ENCODE measurements at places on chromosomes 7 and 10.

DNA sequence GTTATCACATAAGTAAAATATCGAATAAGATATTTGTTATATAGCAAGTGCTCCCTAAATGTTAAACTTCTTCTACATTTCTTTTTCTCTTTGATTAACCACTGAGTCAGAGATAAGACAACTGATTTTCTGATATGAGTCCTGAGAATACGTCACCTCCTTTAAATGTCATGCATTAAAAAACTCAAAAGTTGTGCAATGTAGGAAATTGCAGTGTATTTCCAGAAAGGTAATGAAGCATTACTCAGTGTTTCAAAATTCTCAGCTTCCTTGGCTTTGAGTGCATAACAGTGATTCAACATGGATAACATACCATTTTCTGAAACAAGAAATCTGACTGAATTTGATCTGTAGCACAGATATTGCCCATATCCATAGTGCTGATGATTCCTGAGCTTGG lies 155.8 kb downstream of the BMPER start:
- DNase-seq: no peak

GRCh38 chr7:42745357-42746059 lies 166.4 kb downstream of the C7orf25 start:
- no peak for DNase-seq

DNA sequence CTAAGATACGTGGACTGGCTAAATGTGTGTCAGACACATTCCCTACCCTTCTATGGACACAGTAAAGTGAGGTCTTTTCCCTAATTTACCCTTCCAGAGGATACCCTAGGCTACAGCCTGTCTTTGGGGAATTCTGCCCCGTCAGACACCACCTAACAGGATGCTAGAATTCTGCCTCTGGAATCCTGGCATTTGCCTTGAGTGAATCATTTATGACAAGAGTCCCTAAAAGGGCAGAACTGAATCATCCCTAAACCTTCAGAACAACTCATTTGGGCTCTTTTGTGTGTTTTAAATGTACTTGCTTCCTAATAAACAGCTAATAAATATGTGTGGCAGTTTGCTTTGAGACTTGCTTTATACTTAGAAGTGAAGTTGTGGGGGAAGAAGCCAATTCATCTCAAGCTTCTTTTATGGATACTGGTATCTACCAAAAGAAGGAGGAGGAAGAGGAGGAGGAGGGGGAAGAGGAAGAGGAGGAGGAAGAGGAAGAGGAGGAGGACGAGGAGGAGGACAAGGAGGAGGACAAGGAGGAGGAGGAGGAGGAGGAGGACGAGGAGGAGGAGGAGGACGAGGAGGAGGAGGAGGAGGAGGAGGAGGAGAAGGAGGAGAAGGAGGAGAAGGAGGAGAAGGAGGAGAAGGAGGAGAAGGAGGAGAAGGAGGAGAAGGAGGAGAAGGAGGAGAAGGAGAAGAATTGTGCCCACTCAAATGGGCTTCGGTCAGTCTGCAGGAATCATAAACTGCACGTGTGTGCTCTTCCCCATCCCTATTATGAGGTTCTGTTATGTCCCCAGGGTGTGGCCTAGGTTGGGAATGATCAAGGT lies 27.1 kb downstream of the PARP12 start:
- no peak for DNase-seq

GRCh38 chr7:55185941-55186609 lies 167.3 kb downstream of the EGFR start:
- no peak for DNase-seq

DNA sequence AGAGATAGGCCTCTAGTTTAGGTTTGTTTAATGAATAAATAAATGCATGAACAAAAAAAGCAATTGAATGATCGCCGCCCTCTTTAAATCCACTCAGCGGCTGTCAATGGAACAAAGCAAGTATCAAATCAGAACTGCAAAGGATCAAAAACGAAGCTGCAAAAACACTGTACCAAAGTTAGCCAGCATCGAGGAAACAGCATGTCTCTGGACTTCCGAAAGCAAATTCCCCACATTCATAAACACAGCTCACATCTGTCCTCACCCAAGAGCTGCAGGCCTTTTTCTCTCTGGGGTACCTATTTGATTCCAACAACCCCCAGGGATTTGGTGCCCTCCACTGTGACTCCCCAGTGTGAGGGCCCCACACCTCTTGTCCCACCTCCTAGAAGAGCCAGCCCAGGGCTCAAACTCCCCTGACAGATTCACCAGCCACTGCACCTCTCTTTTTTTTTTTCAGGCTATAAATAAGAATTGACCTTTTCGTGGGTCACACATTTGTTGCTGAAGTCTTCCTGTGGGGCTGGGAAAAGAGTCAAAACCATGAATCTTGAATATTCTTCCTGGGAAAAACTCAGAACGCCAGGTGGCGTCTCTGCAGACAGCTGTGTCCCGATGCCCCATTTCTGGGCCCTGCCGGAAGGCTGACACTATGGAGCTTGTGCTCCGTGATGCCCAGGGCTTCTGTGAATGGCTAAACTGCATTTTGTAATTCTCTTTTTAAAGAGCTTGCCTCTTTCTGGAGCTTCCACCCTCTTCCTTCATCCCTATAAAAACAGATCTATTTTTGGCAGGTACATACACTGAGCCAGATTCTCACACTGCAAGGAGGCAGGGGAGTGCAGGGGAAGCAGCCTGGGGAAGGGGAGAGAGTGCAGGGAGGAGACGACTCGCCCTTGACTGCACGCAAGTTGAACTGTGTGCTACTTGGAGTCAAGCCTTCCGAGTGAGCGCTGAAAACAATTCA lies 51.7 kb downstream of the HSPA12A start:
- DNase-seq: no peak

DNA sequence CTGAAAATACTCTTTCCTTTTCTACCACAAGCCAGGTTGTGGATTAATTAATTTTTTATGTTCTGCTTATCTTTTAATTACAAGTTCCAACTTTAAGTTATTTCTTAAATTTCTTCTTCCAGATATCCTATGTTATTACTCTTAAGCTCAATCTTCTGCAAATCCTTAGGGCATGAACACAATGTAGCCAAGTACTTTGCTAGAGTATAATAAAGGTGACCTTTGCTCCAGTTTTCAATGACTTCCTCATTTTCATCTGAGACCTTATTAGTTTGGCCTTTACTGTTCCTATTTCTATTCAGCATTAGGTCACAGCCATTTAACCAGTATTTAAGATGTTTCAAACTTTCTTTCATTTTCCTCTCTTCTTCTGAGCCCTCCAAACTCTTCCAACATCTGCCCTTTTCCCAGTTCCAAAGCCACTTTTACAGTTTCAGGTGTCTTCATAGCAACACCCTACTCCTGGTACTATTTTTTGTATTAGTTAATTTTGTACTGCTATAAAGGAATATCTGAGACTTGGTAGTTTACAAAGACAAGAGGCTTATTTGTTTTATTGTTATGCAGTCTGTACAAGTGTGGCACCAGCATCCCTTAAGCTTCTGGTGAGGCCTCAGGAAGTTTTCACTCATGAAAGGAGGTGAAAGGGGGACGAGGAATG lies 886.2 kb upstream of the GHITM start:
- no peak for DNase-seq

DNA sequence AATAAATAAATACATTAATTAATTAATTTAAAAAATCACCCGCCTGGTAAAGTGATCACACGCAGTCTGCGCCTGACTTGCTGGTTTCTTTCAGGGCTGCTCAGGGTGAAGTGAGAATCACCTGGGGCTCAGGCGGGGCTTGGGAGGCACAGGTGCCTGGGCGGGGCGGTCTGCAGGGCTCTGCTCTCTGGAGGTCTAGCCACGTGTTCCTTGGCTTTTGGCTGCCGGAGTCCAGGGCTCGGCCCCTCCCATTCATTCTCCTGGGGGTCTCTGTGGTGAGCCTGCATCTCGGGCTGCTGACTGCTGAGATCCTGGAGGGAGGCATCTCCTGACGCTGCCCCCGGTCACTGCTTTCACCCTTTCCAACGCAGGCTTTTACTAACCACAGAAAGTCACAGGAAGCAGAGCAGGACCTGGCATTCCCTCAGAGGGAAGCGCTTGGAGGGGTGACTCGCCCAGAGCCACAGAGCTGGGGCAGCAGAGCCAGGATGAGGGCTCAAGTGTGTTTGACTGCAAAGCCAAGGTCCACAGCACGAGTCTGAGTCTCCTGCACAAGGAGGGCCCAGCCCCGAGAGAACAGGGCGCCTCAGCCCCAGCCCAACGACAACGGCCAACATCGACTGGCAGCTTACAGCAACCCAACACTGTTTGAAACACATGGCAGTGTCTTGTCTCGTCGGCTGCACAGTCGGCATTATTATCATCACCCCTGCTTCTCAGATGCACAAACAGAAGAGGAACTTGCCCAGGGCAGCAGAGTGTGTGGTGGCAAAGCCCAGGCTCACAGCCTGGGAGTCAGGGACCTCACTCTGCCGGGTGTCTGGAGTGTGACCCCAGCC lies 22.4 kb upstream of the MNX1 start:
- DNase-seq: no peak

DNA sequence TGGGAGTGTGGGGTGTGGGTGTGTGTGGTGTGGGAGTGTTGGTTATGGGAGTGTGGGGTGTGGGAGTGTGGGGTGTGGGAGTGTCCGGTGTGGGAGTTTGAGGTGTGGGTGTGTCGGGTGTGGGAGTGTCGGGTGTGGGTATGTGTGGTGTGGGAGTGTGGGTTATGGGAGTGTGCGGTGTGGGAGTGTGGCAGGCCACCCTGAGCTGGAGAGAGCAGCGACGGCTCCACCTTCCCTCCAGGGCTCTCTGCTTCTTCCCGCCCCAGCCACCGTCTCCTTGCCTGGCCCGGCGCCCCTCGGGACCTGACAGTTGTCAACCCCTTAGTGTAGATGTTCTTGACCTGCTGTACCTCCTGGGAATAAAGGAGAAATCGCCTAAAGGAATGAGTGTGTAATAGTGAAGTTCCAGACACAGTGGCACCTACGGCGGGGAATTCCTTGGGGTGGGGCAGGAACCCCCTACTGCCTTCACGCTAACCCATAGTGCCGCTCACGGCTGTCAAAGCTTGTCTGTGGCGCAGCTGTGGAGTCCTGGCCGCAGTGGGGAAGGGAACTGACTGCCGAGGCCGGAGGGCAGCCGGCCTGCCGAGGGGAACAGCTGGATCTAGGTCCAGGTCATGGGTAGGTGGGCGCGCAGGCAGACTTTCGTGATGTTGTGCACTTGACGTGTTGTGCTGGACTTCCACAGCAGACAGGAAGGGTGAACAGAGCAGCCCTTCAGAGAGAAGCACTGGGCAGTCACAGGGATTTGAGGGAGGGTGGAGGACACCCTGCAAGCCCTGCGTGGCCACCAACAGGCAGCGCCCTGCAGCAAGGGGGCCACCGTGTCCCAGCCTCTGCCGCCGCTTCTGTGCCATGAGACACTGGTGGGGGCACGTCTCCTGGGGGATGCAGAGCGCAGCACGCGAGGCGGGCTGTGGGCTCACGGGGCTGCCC lies 49.0 kb upstream of the EN2 start:
- DNase-seq: no peak

GRCh38 chr7:141838581-141838980 lies 2.7 kb downstream of the PRSS37 start:
- DNase-seq: no peak

DNA sequence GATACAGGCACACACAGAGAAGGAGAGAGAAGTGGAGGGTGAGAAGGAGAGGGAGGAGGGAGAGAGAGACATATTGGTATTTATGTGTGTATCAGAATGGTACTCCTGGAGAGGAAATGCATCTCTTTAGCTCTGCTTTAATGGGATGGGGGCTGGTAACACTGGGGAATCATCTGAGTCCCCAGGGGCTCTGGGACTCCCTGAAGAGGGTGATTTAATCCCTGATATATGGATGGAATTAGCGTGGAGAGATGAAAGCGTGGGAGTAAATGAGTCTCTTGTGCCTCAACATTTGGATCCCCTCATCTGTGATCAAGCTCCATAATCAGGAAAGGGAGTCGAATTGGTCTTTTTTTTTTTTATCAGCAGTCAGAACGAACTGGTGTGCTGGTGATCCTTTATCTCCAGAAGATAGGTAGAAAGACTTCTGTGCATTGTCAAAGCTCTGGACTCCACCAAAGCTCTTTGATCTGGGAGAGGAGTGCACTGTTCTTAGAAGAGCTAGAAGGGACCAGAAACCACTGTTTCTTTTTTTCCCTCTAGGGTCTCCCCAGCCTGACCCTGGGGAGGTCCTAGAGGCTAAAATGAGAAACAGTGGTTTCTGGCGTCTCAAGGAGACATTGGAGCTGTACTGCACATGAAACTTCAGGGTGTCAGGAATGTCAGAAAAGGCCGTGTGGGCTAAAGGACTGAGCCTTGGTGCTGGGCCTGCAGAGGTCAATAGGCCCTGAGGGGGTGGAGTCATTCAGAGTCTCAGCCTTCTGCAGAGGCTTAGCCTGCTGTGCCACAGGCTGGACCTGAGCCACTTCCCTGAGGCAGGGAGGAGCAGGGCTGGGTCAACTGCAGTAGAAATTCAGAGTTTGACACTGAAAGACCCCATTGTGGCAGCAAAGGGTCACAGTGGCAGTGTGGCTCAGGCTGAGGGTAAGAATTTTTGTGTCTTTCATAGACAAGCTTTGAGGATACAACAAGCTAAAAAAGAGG lies 234.4 kb upstream of the SLC26A5 start:
- DNase-seq: no peak

DNA sequence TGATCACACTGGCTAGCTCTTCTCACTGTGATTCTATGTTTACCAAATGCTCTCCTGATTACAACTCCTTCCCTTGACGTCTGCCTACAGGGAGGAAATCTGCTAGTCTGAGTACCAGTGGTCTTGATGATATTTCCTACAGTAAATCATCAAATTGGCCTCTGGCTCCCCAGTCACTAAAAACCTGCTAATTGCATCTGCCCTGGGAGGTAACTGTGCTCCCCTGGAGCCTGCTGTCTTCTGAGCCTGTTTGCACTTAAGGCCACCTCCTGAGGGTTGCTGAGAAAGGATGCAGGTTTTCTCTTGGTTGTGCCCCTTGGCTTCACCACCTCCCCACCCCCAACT lies 56.0 kb downstream of the ELMO1 start:
- no peak for DNase-seq

DNA sequence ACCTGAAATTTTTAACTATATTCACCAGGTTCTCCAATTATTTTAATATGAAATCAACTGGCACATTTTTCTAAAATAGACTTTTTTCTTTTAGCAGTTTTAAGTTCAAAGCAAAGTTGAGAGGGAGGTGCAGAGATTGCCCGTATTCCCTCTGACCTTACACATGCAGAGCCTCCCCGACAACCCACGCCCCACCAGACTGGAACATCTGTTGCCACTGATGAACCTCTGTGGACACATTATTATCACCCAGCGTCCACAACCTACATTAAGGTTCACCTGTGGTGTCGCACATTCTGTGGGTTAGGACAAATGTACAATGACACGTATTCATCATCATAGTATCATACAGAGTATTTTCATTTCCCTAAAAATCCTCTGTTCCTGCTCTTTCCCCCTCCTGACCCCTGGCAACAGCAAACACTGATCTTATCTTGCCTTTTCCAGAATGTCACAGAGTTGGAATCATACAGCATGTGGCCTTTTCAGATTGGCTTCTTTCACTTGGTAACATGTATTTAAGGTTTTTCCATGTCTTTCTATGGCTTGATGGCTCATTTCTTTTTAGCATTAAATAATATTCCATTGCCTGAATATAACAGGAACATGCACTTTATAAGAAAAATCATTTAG lies 37.1 kb downstream of the COBL start:
- no peak for DNase-seq

Measured in esophagus squamous epithelium (tissue), 5 donors.